ENCODE measurements at places on chromosomes 4 and X. TPM values are rescaled to one million over a fixed set of nuclear protein-coding genes. Genes with fewer than 3 reads are reported as not detected.

NPFFR2 gene
- total RNA-seq, result 1.5 TPM

FHIP1A gene
- total RNA-seq, result under 0.01 TPM

FMR1 gene
- 20.5 TPM for total RNA-seq

CT83 gene
- total RNA-seq, result not detected

DCAF4L1 gene
- under 0.01 TPM for total RNA-seq

DDX53 gene
- not detected for total RNA-seq

FAM114A1 gene
- total RNA-seq, result 237 TPM

Data from epithelial cell of umbilical artery (primary cell).